ENCODE measurements at places on chromosomes 16 and 17. TPM values are rescaled to one million over a fixed set of nuclear protein-coding genes. Genes with fewer than 3 reads are reported as not detected.

The TMEM235 gene
- not detected for total RNA-seq

The DLX4 gene
- 0.49 TPM for total RNA-seq

DNA sequence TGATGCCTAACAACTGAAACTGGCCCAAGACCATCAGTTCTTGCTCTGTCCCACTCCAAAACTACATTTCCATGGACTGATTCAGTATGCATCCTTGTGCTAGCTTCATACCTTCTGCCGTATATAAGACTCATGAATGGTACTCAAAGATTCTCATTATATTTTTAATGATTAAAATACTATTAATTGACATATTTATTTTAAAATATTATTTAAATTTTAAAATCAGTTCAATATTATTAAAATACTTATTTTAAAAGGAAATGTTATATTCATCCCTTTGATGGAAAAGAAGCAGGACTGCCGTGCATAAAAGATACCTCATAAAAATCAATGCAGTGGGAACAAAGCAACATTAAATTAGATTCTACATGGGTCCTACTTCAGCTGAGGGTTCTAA lies 153.4 kb downstream of the AXIN2 start:
- H3K27me3 ChIP-seq, result no peaks in the 10 kb centered on the region
- DNase-seq, result no peak
- no peak overlapping the region for H3K27ac ChIP-seq

DNA sequence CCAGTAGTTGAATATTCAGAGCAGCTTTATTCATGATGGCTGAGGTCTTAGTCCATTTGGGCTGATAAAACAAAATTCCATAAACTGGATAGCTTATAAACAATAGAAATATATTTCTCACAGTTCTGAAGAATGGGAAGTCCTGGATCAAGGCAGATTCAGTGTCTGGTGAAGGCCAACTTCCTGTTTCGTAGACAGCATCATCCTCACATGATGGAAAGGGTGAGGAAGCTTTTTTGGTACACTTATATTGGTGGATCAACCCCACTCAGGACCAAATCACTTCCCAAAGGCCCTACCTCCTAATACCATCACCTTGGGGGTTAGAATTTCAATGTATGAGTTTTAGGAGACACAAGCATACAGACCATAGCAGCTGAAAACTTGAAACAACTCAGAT lies 224.2 kb downstream of the CYB561 start:
- no peaks in the 10 kb centered on the region for H3K4me1 ChIP-seq
- H3K27me3 ChIP-seq, result no peaks in the 10 kb centered on the region
- no peaks in the 10 kb centered on the region for H3K36me3 ChIP-seq
- no peak for DNase-seq
- H3K27ac ChIP-seq, result no peak overlapping the region
- H3K4me3 ChIP-seq, result no peak overlapping the region

GRCh38 chr16:82954224-82954929 lies 327.6 kb downstream of the CDH13 start:
- H3K4me3 ChIP-seq, result no peak overlapping the region
- H3K36me3 ChIP-seq, result no peaks in the 10 kb centered on the region
- no peaks in the 10 kb centered on the region for H3K4me1 ChIP-seq
- DNase-seq, result no peak
